Ovary (tissue), 10 donors: ENCODE measurements at places on chromosomes 3 and 15.

- no peak for DNase-seq
These were observed 286.9 kb upstream of the TBL1XR1 start for GRCh38 chr3:177484206-177484605.

- DNase-seq = no peak
These were observed 19.2 kb downstream of the EID1 start for GRCh38 chr15:48896869-48897814.

DNA sequence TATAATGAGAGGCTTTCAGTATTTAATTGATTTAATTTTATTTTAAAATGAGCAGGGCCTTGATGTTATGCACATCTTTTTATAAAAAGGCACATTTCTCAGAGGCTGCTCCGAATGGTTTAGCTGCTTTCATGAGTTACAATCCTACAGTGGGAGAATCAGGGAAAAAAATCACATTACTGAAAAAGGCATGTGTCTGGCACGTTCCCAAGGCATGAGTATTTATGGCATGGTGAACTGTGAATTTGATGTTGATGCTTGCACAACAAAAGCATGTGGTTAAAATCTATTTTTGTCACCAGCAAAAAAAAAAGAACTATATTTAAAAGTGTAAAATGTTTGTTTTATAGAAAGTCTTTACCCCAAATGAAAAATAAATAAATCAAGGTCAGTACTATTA, 485.2 kb upstream of the ROBO2 start:
- no peak for DNase-seq

DNA sequence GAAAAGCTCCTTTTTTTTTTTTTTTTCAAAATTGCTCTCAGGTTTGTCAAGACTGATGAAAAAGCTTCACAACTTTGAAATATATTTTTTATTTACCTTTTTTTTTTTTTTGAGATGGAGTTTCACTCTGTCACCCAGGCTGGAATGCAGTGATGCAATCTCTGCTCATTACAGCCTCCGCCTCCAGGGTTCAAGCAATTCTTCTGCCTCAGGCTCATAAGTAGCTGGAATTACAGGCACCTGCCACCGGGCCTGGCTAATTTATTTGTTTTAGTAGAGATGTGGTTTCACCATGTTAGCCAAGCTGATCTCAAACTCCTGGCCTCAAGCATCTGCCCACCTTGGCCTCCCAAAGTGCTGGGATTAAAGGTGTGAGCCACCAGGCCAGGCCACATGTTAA, 1515.0 kb downstream of the OTOL1 start:
- DNase-seq = no peak

GRCh38 chr15:95449230-95449628, 881.3 kb upstream of the NR2F2 start:
- no peak for DNase-seq

GRCh38 chr3:187002915-187003314, 72.6 kb downstream of the ST6GAL1 start:
- DNase-seq = no peak

- DNase-seq = no peak
These were observed 2.2 kb upstream of the UCN2 start for GRCh38 chr3:48565591-48566400.

- DNase-seq = no peak
These were observed 56.2 kb upstream of the LPP start for GRCh38 chr3:188097791-188098190.

DNA sequence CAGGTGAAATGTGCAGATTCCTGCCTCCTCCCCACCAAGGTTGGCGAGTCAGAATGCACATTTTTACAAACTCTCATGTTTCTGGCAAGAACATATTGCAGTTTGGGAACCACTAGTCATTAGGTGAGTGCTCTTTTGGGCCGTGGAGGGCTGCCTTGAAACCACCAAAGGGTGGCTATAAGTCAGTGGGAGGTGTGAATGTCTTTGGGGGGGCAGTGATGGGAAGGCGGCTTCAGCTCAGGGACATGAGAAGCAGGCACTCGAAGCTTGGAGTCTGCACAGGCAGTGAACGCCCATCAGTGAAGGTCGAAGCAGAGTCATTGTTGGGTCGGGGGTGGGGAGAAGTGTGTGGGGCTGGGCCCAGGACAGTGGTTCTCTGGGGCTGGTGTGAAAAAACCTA, 1.1 kb downstream of the NOX5 start:
- DNase-seq = no peak

DNA sequence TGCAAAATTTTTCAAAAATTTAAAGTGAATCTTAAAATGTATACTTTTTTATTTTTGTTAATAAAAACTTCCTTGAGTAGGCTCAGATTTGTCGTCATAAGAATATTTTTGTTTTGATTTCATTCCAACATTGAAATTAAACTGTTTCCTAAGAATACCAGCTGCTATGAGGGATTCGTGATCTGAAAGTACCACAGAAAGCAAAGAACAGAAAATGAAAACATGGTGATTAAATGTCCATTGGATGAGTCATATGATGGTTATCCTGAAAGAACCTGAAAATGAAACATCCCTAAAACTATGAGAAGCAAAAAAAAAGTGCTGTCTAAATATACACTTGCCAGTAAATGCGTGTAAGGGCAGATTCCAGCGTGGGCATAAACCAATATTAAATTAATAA, 143.8 kb downstream of the GMNC start:
- no peak for DNase-seq

- no peak for DNase-seq
These were observed 3.4 kb upstream of the MUC20 start for GRCh38 chr3:195717416-195717815.

- DNase-seq = no peak
These were observed 413.5 kb upstream of the C2CD4B start for GRCh38 chr15:62578546-62578945.

DNA sequence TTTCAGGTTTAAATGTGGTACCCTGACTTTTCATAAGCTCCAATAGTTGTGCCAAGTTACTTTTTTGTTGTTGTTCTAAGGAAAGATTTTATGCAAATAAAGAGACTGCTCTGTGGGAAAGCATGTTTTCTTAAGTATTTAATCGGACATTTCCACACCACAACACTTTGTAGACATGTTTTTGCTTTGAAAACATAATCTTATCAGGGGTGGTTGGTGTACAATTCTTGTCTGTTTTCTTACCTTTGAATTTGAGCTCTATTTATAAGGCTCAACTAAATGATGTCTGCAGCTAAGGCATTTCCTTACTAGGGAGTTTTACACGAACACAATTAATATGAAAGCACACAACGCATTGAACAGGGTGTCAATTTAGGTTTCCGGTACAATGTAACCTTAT, 81.5 kb upstream of the CDIN1 start:
- no peak for DNase-seq

GRCh38 chr3:53500165-53500777, 5.9 kb downstream of the CACNA1D start:
- no peak for DNase-seq

GRCh38 chr3:45626096-45626887, 31.7 kb downstream of the LIMD1 start:
- no peak for DNase-seq

- no peak for DNase-seq
These were observed 9.4 kb upstream of the MED12L start for GRCh38 chr3:151075869-151076562.

- DNase-seq = no peak
These were observed 8.4 kb upstream of the ANP32A start for GRCh38 chr15:68829068-68829467.

GRCh38 chr15:48802867-48803266, 8.0 kb downstream of the CEP152 start:
- DNase-seq = no peak

GRCh38 chr3:27686642-27687041, 35.5 kb downstream of the EOMES start:
- DNase-seq = no peak

GRCh38 chr3:78562328-78562727, 1205.5 kb downstream of the ROBO1 start:
- no peak for DNase-seq

- DNase-seq = no peak
These were observed 37.4 kb downstream of the WWTR1 start for GRCh38 chr3:149620291-149621020.

DNA sequence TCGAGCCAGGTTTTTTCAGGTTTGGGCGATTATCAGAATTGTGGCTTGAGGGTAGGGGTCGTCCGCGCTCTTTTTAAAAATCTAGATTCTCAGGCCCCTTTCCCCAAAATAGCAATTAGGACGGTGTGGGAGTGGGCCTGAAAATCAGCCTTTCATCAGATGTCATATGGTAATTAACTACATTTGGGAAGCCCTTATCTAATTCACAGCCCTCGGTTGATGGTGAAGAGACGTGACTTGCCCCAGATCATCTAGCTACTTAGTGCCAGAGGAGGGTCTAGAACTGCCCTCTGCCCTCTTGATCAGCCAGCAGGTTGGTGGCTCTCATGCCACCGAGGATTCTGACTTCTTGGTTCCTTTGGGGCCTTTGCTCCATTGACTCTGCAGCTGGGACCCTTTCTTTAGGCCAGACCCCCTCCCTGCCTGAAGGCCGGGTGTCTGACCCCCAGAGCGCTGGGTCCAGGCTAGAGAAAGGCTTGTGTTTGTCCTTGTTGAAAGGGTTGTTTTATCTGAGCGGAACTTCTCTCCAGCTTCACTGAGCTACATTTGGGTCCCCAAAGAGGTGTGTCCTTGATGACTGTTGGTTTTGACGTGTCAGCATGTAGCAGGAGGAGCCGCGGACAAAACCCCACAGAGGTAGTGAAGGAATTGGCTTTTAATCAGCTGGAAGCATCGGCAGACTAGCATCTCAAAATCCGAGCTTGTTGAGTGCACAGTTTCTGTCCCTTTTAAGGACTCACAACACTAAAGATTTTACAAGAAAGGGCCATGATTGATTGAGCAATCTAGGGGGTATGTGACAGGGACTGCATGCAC, 857 bp downstream of the AEN start:
- DNase-seq = no peak

- DNase-seq = peak; percentile 66
These were observed 5.9 kb downstream of the FLNB start for GRCh38 chr3:58013973-58014649.

- peak; percentile 51 for DNase-seq
These were observed 1.3 kb downstream of the NEIL1 start for GRCh38 chr15:75348034-75348561.

DNA sequence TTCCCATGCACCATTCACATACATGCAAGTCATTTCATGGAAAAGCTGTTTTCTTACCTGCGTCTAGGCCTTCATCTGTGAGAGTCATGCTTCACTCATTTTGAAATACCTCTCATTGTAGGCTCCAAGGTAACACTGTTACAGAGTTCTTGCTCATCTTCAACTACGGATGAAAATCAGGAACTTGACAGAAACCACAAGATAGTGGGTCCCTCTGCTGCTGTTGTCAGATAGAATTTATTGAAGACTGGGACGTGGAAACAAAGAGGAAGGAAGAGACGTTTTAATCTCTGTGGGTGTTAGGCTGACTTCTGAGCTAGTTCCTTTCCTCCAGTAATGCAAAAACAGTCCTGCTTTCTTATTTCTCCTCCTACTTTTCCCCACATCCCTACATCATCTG, at the start of gene P2RY14:
TSS of gene P2RY14 (minus strand) at position 313 of the 400 bp plus-strand sequence. CDS start 64,226 bp downstream, outside the sequence.
- no peak for DNase-seq
